Left hindlimb (tissue), 1 donor: ENCODE measurements at places on chromosomes 13 and 19.

- no peak for DNase-seq
Observed at GRCh38 chr13:37037241-37037640, 22.2 kb downstream of the SUPT20H start.

GRCh38 chr13:109163037-109163379, 533.6 kb downstream of the MYO16 start:
- DNase-seq: no peak

- no peak for DNase-seq
Observed at GRCh38 chr13:40777809-40778175, 6.8 kb upstream of the MRPS31 start.

- DNase-seq: no peak
Observed at GRCh38 chr19:41928754-41929535, 696 bp upstream of the ERFL start.

DNA sequence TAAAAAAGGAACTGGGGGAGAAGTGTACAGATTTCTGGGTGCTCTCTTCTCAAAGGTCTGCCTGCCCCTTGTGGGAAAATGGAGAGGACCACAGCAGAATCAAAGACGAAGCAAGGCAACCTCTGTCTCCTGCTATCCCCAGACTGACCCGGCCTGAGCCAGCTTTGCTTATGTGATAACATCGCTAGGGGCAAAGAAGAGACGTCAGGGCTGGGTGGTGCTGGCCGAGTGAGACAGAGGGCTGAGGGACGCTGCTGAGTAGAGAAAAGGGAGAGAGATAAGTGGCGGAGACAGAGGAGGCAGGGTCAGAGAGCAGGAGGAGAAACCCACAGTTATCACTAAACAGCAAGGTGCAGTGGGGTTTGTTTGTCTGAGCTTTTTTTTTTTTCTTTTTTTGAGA, 4.6 kb upstream of the MUC16 start:
- no peak for DNase-seq
